ENCODE measurements at places on chromosomes 2 and 18. TPM values are rescaled to one million over a fixed set of nuclear protein-coding genes. Genes with fewer than 3 reads are reported as not detected.

- DNase-seq: no peak
These were observed 11.6 kb upstream of the TAF1B start for GRCh38 chr2:9831670-9832069.

ZNF516 gene
- 19.5 TPM for total RNA-seq

ABHD1 gene
- total RNA-seq: not detected

DNA sequence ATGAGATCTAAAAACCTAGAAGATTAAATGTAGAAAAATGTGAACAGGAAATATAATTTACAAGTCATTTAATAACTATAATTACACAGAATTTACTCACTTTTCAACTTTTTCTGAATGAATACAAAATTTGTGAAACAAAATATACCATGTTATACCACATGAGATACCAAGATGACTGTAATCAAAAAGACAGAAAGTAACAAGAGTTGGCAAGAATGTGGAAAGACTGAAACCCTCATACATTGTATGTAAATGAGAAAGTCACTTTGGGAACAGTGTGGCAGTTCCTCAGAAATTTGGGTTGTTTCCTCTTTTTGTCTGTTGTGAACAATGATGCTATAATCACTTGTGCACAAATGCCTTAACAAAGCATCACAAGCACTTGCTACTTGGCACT is 145.4 kb upstream of the ZNF804A start:
- no peak for DNase-seq
